Spinal cord (tissue), 10 donors: ENCODE measurements at places on chromosomes 2 and 18. TPM values are rescaled to one million over a fixed set of nuclear protein-coding genes. Genes with fewer than 3 reads are reported as not detected.

The TNFAIP6 gene
- 15.9 TPM for total RNA-seq

GRCh38 chr2:101190747-101191516 lies 39.8 kb upstream of the TBC1D8 start:
- no peak for DNase-seq

The ACTR3 gene
- 127 TPM for total RNA-seq

The GALNT1 gene
- 89.8 TPM for total RNA-seq

DNA sequence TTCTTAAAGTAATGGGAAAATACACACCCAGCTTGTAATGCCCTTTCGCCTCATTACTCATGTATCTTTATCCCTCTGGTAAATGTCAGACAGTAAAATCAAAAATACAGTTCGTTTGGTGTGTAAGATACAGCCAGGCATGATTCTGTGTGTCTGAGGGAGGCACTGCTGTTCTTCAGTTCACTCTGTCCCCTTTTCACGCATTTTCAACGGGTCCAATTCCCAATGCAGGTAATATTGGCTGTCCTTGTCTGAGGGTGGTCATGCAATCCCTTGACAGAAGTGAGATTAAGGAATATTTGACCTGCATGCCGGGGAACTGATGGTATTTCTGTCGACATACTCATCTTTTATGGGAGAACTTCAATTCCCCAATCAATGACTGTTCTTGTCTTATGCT lies 587.2 kb upstream of the NXPH2 start:
- DNase-seq, result no peak

The MROH2A gene
- total RNA-seq, result not detected
